Stimulated activated effector memory CD8-positive, alpha-beta T cell treated with anti-CD3 and anti-CD28 coated beads, Interleukin-12 subunit alpha, Interleukin-12 subunit beta, amount 100 ng/mL, for 72 hours (primary cell): ENCODE measurements at places on chromosomes 5 and 9.

DNA sequence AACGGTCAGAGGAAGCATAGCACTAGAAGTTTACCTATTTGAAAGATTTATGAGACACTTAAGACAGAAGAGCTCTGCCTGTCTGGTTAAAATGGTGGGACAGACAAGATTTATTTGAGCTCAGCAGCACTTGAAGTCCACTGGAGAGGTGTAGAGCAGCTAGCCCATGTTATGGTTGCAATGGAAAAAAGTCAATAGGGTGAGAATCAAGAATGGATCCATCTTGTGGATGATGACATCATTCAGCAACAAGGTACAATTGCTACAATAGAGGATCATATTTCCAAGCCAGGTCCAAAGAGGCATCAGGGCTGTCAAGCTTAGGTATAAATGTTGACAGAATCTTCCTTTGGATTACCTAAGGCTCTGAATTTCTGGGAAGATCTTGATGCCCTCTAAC is 21.1 kb upstream of the ZNF131 start:
- no peak for DNase-seq

GRCh38 chr5:94746731-94747124 is 128.3 kb downstream of the SLF1 start:
- DNase-seq = no peak

DNA sequence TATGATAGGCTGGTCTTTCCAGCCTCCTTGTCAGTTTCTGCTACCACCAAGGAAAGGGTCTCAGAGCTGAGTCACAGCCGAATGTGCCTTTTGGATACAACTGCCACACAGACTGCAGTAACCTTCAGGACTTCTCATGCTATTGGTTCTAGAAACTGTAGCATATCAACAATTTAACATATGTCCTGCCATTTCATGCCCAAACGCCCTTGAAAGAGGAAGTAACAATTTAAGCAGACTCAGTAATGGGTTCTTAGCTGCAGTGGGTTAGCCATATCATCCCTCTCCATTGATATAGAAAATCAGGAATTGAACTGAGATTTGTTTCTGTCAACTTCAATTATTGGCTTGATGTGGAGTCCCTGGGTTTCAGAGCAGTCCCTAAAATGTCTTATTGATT is 4.1 kb upstream of the CLK4 start:
- no peak for DNase-seq

DNA sequence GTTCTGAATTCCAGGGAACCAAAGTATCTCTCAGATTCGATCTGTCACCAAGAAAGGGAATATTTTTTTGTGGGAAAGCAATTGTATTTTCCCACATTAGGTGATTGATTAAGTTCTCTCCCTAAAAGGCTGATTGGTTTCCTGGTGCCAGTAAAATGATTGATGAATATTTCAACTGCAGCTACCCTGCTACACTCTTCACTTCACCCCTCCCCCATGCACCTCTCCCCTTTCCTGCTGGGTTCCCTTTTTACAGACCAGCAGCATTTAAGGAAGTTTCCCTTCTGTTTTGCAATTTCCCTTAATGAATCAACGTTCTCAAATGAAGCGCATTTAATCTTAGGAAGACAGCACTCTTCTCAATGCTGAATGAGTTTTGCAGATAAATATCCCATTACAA is 13.1 kb downstream of the NR6A1 start:
- DNase-seq = no peak

DNA sequence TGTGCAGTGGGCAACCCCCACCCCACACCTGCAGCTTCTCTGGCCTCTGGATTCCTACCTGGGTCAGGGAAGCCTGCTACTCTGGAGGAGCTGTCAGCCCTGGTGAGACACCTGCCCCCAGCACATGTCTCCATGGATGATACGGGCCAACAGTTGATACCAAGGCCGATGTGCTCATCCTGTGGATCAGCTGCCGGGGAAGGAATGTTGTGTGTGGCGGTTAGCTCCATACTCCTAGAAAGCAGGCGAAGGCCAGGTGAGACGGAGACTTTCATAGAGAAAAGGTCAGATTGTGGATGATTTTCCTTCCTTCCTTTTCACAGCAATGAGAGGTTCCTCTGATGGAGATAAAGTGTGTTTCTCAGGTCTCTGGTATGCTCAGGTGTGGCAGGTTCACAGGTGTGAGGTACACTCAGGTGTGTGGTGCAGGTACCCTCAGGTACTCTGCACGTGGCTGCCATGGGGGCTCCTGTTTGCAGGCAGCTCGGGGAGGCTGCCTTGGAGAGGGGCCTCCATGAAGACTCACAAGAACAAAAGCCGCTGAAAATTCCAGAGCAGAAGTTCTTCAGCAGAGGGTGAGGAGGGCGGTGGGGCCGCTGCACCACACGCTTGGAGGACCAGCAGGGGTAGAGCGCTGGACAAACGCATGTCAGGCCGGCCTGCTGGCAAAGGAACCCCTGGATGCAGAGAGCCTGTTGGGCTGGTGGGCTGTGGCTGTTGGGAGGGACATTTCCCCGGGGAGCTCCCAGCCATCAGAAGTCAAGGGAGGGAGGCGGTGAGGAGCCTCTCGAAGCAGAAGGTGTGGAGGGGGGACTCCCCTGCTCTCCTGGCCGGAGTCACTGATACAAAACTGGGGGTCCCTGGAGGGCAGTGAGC is 5.1 kb upstream of the AHRR start:
- DNase-seq = no peak

DNA sequence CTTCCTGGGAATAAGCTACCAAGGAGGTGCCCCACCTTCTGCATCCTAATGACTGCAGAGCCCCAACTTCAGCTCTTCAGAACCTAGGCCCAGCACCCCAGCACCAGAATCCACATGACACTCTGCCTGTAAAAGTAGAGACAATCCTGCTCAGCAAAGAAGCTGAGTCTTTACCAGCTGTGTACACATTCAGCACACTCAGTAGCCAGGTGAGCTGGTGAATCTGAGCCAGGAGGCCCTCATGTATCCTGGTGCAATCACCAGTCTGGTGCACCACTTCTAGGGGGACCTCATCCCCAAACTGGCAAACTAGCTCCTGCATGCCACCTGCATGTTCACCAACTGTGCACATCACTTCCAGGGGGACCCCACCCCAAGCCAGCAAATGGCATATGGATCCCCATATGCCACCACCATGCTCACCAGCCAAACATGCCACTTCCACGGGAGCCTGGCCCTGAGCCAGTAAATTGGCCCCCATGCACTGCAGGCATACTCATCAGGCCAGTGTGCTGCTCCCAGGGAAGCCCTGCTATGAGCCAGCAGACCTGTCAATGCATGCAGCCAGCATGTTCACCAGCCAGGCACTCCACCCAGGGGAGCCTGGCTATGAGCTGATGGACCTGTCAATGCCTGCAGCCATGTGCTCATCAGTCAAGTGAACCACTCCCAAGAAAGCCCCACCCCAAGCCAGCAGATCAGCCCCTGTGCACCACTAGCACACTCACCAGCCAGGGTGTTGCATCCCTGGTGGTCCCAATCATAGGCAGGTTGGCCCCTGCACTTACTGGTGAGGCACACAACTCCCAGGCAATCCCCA is 15.6 kb upstream of the BTNL9 start:
- DNase-seq = no peak

DNA sequence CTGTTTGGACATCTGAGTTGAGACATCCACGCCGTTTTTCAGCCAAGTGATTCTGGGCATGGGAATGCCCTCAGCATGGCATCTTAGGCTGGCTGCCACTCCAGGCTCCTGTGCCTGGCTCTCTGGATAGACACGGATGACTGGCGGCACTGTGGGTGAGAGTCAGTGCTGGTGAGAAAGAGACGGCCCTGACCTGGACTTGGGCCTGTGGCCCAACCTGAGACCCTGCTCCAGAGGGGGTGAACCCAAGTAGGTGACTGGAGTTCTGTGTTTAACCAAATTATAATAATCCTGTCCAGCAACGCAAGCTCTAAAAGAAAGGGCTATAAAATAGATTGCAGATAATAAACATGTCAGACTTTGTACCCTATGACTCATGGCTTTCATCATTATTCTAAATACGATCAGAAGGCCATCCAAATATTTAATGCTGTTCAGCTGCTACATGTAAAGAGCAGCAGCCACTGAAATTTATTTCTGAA is 173.9 kb downstream of the HSPA4 start:
- no peak for DNase-seq

DNA sequence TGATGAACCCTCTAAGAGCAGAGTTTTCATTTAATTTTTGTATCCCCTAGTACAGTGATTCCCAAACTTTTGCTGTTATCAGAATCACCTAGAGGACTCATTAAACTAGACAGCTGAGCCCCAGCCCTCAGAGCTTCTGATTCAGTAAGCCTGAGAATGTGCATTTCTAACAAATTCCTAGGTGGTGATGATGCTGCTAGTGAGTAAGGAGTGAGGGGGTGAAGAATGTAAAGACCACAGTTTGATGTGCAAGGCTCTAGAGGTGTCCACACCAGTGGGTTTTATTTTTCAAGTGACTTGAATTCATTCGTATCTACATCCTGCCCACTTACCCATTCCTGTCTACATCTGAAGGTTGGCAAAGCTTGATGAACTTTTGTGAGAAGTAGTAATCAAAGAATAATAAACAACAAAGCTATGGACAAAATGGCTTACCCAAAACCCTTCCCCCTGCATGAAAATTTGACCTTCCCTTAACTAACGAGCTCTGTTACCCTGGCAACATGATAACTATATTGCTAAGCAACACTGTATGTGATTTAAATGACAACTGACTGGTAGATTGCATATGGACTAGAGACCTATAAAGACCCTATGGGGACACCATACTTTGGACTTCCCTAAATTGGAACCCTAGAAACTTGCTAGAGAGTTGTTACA is 35.2 kb downstream of the DTWD2 start:
- no peak for DNase-seq

DNA sequence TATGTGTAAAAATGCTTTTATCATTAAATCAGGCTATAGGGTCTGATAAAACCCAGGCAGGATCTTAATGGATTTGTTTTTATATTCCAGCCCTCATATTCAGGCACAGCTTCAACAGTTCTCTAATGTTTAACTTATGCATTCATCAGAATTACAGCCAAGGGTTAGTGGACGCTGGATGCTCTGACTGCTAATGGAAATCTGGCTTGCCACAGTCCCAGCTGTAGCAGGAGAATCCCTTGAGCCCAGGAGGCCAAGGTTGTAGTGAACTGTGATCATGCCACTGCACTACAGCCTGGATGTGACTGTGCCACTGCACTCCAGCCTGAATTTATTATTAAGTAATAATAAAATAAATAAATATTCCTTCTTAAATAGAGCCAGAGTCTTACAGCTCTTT is 98.0 kb downstream of the SLC25A46 start:
- DNase-seq = no peak

GRCh38 chr5:38468978-38469706 is 87.3 kb downstream of the LIFR start:
- no peak for DNase-seq

DNA sequence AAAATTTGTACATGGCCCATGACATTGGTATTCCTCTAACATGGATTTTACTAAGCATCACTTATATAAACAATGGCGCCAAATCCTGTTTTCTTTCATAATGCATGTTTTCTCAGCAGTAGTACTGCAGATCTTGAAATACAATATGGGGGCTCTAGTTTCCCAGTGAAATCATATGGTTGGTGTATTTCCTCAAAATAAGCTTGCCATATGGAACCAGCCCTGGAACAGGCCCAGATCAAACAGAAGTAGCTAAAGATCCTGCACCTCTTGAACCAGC is 163.9 kb downstream of the ZNF608 start:
- no peak for DNase-seq

GRCh38 chr5:143044265-143044664 is 274.1 kb downstream of the ARHGAP26 start:
- no peak for DNase-seq

DNA sequence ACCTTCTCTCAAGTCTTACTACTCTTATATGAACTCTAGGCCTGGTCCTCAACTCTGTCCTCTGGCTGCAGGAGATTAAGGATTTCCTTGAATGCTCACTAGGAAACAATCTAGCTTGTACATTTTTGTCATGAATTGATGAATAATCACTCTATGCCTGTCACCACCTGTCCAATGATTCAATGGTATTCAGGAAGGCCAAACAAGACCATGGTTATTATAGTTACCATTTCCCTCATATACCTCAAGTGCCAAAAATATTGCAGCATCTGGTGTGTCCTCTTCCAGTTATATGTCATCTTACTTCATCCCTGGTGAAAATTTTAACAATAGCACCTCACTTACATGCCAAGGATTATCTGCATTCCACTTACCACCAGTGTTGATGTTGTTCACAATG is 179.0 kb upstream of the MOCS2 start:
- no peak for DNase-seq

- DNase-seq = no peak
Measured at GRCh38 chr9:75065510-75065909, 22.4 kb downstream of the NMRK1 start.

DNA sequence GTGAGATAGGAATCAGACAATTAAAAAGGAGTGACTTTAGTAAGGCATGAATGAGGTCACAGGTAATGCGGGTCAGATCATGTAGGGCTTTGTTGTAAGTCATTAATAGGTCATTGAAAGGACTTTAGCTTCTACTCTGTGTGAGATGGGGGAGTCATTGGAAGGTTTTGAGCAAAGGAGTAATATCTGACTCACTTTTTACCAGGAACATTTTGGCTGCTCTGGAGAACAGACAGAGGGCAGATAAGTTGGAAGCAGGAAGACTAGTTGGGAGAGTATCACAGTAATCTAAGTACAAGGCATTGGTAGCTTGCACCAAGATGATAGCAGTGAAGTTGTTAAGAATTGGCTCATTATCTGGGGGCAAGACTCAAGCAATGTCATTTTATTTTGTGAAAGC is 37.4 kb downstream of the KIF2A start:
- DNase-seq = no peak

DNA sequence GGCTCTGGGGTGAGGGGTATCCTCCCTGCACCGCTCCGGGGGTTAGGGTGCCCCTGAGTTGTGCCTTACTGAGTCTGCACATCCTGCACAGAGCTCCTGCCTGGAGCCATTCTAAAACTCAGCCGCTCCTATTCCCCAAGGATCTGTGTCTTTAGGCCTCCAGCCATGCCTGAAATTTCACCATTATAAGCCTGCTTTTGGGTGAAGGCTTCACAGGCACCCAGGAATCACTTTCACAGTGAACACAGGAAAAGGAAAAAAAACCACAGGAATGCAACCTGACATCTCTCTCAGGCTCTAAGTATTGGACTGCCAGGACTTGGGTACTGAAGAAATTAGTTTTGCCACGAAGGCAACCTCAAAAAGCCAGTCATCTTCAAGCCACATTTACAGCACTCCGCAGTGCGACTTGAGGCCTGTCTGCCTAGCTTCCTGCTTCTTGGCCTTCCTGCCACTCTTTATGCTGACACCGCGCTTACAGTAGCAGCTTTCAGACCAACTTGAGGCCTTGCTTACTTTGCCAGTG is 30.9 kb downstream of the GALNT10 start:
- DNase-seq = peak; percentile 70

DNA sequence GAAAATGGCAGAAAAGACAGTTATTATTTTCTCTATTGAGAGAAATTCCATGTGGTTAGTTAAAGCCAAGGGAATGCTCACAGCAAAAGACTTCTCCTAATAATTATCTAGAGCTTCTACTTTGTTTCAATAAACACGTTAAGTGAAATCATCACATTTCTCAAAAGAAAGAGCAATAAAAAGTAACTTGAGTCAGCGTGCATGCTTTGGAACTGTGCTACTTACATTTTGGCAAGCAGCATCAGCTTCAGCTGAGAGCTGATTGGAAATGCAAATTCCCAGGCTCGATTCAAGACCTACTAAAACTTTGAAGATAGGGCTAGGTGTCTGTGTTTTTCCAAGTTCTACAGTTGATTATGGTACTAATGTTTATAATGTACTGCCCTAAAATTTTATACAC is 132.1 kb downstream of the CDH18 start:
- no peak for DNase-seq

GRCh38 chr9:109473329-109473728 is 24.8 kb downstream of the PTPN3 start:
- DNase-seq = no peak

GRCh38 chr9:107838766-107839165 is 349.2 kb upstream of the KLF4 start:
- DNase-seq = no peak
